CD4-positive, alpha-beta T cell treated with Interleukin-2 at 100 ng/mL for 4 hours (primary cell): ENCODE measurements at places on chromosomes 1 and 21.

DNA sequence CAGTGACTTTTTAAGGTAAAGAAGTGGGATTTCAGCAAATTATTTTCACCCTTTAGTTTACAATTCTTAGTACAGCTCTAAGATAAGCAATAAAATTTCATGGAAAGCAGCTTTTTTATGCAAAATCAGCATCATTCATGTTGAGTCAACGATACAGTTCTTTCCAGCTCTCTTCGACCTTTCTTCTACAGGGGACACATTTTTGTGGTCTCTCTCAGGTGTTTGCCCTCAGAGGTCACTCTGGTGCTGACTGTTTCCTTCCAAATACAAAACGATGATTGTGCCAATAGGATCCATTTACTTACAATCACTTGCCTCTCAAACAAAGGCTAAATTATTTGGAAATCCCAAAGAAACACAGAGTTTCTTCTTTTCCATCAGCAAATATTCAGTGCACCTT, 51.0 kb downstream of the PSMG1 start:
- no peak for DNase-seq

DNA sequence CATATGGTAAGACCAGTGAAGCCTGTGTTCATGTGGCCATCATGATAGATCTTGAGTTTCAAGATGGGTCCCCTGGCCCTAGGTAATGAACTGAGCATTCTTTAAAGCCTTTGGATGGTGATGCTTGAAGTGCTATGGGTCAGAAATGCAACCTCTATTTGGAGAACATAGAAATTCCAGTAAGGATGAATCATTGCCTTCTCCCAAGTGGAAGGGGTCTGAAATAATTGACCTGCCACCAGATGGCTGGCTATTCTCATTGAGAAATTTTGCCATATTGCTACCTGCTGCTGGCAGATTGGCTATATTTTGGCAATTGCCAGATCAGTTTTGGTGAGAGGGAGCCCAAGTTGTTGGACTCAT, 739 bp upstream of the IFI6 start:
- DNase-seq: no peak

DNA sequence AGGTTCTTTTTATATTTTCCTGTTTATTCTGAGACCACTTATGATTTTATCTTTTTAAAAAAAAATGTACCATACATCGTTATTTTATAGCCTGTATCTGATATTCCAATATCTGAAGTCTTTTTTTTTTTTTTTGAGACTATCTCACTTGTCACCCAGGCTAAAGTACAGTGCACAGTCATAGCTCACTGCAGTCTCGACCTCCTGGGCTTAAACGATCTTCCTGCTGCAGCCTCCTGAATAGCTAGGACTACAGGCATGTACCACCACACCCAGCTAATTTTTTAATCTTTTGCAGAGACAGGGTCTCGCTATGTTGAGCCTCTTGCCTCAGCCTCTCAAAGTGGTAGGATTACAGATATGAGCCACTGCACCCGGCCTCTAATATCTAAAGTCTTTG, 25.1 kb downstream of the BCAR3 start:
- DNase-seq: no peak

DNA sequence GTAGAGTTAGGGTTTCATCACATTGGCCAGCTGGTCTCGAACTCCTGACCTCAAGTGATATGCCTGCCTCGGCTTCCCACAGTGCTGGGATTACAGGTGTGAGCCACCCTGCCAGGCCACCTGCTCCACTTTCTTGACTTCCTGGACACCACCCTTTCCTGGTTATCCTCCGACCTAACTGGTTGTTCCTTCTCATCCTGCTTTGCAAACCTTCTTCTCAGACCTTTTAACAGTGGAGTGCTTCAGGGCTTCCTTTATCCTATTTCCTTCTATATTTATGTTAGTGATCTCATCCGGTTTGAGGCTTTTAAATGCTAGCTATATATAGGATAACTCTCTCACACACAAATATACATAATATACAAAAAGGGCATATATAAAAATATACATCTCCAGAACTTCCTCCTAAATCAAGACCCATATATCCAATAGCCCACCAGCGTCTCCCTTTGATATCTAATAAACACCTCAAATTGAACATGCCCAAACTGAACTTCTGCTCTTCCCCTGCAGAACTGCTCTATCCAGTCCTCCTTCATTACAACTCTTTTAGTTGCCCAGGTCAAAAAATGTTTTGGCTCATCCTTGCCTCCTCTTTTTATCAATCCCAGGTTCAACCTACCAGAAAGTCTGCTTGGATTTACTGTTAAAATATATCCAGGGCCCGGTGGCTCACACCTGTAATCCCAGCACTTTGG, 19.5 kb upstream of the UQCRHL start:
- DNase-seq: no peak

DNA sequence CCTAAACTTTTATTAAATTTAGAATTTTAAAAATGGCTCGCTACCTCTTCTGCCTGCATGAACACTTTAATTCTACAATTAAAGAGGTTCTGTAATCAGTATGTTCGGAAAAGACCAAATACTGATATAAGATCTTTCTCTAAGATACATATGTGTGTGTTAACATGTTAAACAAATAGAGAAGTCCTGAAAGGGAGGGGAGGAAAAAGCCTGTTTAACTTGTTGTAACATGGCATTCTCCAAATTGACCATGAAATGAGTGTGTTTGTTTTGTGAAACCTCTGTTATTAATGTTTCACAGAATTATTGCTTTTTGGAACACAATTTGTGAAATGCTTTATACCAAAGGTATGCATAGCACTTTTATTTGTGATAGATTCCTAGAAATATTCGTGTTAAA, 77.0 kb downstream of the MARK1 start:
- no peak for DNase-seq

DNA sequence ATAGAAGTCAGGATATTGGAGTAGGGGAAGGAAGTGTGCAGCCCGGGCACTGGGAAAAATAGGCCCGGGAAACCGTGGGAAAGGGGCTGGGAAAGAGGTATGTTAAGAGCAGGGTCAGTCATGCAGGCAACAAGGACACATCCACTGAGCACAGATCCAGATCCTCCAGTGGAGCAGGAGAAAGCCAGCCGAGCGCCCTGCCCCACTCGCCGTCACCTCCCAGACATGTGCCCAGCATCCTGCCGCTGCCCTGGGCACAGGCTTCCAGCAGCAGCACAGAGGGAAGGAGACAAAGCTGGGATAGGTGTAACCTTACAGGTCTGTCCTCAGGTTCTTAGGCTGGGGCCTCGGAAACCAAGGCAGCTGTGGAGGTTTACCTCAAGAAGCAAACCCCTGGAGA, 64.2 kb downstream of the FAM163A start:
- no peak for DNase-seq

DNA sequence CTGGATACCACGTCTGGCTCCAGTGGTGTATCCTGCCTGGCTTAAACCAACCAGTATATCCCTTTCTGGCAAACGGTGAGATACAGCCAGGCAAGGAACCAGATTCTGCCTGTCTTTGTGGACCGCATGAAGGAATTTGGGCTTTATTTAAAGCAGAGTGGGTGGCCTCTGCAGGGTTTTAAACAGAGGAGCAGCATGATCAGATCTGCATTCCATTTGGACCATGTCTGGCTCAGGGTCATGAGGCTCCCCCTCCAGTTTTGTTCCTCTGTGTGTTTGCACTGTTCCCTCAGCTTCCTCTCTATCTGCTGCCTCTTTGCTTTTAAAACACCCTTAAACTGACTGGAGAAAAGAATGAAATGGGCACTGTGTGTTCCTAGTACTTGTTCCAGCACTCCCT, 195.0 kb downstream of the GIPC2 start:
- DNase-seq: no peak

- DNase-seq: no peak
These were observed 30.4 kb downstream of the SLC19A1 start for GRCh38 chr21:45511661-45512431.

DNA sequence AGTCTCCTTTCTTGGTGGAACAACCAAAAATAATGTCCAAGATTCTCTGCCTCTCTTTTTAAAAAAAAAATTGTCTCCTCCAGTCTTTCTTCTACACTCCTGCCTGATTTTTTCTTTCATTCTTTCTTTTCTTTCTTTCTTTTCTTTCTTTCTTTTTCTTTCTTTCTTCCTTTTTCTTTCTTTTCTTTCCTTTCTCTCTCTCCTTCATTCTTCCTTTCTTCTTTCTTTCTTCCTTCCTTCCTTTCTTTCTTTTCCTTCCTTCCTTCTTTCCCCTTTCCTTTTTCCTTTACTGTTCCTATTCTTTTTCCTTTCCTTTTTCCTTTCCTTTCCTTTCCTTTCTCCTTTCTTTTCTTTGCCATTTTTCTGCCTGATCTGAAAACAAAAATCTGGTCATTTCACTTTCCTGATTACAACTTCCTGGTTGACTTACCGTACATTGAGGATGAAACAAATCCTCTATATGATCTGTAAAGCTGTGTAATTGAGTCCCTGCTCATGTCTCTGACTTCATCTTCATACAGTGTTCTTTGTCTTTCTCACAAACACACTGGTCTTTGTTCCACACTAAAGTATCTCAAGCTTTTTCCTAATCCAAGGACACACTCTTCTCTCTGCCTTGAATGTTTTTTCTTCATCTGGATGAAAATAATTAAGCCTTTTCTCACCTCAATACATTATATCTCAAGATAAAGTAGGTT, 6.1 kb upstream of the KRTAP23-1 start:
- DNase-seq: no peak

DNA sequence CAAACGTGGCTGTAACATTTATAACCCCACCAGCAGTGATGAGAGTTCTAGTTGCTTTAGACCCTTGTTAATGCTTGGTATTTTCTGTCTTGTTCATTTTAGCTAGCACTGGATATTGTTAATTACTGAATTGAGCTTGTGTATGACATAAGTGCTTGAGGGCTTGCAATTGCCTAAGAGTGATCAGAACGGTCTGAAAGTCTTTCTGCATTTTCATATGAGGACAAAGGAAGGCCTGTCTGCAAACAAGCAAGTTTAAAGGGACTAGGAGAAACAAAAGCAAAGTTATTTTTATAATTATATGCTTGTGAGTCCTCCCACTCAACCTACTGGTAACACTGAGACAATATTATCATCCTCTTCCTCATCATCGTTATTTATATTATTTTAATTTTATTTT, 305.5 kb upstream of the DUSP10 start:
- no peak for DNase-seq

DNA sequence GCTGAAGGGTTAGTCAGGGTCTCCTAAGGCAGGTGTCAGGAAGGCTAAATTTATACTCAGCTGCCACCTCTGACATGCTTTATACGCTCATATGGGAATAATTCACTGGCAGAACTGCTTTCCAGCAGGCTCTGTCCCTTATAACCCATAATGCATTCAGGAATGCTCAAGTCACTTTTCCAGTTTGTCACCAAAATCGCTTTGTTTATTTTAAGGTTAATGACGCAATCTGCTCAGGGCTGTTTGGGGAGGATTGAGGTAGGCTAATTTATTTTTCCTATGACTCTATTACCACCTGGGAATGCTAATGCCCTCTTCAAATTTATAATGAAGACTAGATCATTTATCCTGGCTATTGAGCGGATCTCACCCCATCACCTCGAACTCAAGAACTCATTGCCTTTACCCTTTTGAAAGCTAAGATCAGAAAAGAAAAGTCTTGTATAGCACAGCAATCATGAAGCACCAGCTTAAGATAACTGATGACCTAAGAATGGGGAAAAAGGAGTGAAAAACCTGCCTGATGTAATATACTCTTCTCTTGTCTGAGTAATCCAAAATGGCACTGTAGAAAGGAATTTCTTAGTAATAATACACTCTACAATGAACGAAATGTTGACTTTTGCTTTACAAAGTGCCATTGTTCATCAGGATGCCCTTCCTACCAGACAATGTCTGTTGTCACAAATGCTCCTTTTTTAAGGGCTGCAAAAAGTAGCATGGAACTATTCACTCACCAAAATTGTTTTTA, 97.9 kb upstream of the EXO1 start:
- DNase-seq: no peak

DNA sequence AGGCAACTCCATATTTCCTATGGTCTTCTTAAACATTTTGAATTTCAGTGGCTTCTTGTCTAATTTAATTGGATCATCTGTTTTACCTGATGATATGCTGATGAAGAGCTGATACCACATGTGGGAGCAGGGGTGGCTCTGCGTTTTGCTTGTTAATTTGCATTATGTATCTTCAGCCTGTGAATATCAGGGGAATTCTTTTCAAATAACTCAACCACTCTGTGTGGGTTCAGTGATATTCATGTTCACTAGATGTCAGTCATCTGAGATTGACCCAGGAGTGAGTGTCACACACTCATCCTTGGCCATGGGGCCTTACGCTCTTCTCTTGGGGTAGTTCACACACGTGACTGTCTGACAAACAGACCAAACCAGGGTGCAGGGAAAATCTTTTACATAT, 83.0 kb downstream of the FCRL5 start:
- no peak for DNase-seq

DNA sequence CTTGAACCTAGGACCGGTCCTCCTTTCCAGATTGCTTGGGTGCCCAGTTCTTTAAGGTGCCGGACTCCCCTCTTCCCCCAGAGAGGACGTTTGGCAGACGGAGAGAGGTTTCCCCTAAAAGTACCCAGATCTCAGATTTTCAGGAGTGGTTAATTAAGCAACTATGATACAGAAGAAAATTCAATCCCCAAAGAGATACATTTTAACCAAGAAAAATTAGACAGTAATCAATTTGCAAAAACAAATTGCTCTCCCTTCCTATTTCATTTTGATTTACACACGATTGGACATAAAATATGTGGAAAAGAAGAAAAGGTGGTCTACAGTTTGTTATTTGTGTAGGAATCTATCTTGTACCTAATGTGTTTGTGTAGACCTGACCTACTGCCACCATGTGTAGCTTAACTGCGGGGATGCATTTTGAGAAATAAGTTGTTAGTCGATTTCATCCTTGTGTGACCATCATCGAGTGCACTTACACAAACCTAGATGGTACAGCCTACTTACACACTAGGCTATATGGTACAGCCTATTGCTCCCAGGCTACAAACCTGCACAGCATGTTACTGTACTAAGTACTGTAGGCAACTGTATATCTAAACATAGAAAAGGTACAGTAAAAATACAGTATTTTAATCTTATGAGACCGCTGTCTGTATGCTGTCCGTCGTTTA, 755 bp downstream of the RPAP2 start:
- no peak for DNase-seq

- DNase-seq: no peak
These were observed 119.2 kb downstream of the LRIG2 start for GRCh38 chr1:113192242-113192641.
